BJ (cell line): ENCODE measurements at places on chromosomes 3 and 15.

DNA sequence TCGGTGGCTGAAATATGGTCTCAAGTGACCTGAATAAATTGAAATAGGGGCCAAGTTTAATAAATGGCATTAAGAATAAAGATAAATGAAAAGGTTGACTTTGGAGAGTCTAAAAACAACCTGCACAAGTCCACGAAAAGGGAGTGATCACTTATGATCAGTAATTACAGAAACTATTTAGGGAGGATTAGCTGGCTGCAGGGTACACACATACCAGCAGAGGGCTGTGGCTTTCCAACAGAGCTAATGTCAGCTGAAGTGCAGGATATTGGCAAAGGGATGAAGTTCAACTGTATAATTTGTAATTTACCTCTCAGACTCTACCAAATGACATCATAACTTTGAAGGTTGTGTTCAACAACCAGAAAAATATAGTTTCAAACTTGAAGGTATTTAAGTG, 86.8 kb downstream of the SYNPR start:
- no peak for DNase-seq

- DNase-seq, result no peak
Observed at GRCh38 chr15:77514641-77515402, 94.1 kb downstream of the HMG20A start.

- DNase-seq, result no peak
Observed at GRCh38 chr3:69128509-69128908, 6.1 kb upstream of the LMOD3 start.

DNA sequence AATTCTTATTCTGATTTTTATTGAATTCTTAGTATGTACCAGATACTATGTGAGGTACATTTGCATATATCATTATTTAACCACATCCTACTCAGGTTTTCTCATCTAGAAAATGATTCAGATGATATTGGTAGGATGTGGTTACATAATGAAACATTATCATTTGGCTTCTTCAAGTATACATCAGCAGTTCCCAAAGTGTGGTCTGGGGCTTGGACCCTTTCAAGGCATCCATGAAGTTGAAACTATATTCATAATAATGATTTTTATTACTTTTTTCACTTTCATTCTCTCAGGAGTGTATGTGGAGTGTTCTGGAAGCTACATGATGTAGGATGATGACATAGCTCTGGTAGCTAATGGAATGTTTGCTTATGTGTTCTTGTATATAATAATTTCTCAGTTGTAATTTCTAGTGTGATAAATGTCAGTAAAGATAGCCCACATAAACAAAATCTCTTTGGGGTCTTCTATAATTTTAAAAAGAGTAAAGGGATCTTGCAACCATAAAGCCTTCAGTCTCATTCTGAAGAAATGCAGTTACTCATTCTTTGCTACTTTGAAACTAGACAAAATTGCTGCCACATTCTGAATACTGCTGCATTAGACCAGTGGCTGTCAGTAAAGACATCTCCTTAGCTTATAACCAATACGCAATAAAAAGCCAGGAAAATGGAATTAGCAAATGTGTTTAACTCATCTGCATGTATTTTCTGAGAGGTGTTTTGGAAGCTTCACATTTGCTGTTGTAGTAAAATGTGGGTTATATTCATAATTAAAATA, 95.8 kb downstream of the PPARG start:
- no peak for DNase-seq

- no peak for DNase-seq
Observed at GRCh38 chr15:71325481-71325880, 210.2 kb downstream of the THSD4 start.

GRCh38 chr15:26231096-26231495, 368.0 kb upstream of the ATP10A start:
- no peak for DNase-seq

DNA sequence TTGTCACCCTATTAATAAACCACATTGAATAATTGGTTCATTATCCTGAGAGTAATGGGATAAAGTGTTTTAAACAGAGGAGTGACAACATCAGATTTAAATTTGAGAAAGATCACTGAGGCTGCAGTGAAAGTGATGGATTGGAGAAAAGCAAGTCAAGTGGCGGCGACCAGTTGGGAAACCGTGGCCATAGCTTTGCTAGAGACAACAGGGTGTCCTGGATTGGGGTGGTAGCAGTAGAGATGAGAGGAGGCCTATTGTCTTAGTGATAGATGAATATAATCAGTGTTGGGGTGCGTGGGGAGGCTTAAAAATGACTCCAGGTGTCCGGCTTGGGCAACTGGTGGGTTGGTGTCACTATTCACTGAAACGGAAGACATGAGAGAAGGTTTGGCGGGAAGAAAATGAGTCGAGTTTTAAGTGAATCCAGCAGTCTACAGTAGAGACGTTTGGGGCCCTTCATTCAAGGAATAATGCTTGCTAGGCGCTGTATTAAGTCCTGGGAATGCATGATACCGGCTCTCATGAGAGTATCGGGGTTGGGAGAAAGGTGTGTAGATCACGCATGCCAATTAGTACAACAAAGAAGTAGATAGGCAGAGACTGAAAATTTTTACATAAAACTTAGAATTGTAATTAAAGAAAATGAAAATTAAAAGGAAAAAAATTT, 819 bp downstream of the NEK4 start:
- DNase-seq, result no peak

- DNase-seq, result no peak
Observed at GRCh38 chr15:69502470-69503045, 49.9 kb downstream of the RPLP1 start.

- no peak for DNase-seq
Observed at GRCh38 chr15:36370051-36370730, 209.2 kb upstream of the CDIN1 start.

DNA sequence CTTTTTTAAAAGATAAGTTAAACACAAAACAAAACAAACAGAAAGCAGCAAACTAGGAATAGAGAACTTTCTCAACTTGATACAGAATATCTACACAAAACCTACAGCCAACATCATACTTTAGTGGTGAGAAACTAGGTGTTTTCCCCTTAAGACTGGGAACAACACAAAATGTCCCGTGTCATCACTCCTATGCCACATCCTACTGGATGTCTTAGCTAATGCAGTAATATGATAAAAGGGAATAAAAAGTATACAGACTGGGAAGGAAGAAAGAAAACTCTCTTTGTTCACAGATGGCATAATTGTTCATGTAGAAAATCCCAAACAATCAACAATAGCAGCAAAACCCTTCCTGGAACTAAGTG, 45.9 kb downstream of the TMEM45A start:
- DNase-seq, result no peak

- DNase-seq, result no peak
Observed at GRCh38 chr15:34782901-34783300, 12.4 kb downstream of the ACTC1 start.

GRCh38 chr15:90091156-90091931, 10.9 kb downstream of the IDH2 start:
- no peak for DNase-seq

- DNase-seq, result no peak
Observed at GRCh38 chr3:155196131-155197021, 97.1 kb downstream of the STRIT1 start.
